IMR-90 (cell line): ENCODE measurements at places on chromosomes 12 and 14.
A peak's percentile ranks its signal among the peaks of the same experiment; 100 is the strongest.

DNA sequence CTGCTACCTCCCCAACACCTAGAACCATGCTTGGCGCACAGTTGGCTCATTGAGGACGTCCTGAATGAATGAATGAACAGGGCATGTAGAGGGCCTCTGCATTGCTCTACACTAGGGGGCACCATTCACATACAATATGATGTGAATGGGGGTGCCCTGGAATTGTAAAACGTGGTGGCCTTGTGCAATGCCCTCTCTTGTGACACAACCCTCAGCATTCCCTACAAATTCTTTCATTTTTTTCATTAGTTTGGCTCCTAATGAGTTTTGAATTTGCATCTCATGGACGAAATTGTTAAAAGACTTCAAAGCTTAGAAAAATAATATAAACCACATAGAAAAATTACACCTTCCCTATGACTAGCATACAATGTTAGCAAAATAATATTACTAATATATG, 2.3 kb upstream of the DIO2 start:
- DNase-seq: peak; percentile 59

GRCh38 chr14:22726012-22726411, 40.5 kb upstream of the OXA1L start:
- no peak for DNase-seq

DNA sequence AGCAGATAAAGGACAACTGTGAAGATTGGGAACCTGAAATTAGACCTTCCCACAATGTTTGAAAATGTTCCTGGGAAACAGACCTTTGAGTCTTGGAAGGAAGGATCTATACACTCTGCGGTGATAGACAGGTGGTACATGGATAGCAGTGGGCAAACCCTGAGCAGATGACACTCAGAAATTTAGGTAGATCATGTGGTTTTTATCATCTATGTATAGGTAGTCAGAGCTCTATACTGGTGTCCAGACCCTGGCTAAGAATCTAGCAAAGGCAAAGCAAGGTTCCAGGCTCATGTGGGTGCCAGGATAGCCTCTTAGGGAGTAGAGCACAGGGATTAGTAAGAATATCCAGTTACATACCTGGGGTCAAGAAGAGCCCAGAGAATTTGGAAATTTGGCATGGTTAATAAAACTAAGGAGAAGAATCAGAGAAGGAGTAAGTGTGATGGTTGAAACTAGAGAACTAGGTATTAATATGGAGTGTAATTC, 331.2 kb upstream of the FBXO33 start:
- no peak for DNase-seq

- peak; percentile 54 for DNase-seq
These were observed 55.2 kb downstream of the PTGER2 start for GRCh38 chr14:52369305-52369801.

GRCh38 chr14:96274543-96274942, 18.5 kb downstream of the BDKRB1 start:
- DNase-seq: peak; percentile 97

DNA sequence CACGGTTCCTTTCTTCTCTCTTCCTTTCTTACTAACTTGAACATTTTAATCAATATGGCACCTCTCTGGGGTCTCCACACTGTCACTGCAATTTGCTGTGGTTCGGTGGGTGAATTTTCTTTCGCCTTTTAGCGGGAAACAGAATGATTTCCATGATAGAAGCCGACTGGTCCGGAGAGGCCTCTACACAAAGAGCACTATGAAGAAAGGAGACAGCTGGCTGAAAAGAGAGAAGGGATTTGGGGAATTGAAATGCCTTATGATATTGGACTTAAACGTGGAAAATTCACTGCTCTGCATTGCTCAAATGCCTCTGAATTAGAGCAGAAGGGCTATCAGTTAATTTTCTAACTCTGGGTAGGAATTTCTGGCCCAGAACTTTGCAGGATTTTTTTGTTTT, 55.9 kb downstream of the KCNA5 start:
- no peak for DNase-seq

GRCh38 chr12:6697584-6698351, 2.8 kb downstream of the PIANP start:
- peak; percentile 64 for DNase-seq

GRCh38 chr12:122013136-122013535, 8.5 kb upstream of the BCL7A start:
- no peak for DNase-seq

GRCh38 chr12:93169536-93169935, 208.2 kb upstream of the NUDT4 start:
- DNase-seq: no peak

DNA sequence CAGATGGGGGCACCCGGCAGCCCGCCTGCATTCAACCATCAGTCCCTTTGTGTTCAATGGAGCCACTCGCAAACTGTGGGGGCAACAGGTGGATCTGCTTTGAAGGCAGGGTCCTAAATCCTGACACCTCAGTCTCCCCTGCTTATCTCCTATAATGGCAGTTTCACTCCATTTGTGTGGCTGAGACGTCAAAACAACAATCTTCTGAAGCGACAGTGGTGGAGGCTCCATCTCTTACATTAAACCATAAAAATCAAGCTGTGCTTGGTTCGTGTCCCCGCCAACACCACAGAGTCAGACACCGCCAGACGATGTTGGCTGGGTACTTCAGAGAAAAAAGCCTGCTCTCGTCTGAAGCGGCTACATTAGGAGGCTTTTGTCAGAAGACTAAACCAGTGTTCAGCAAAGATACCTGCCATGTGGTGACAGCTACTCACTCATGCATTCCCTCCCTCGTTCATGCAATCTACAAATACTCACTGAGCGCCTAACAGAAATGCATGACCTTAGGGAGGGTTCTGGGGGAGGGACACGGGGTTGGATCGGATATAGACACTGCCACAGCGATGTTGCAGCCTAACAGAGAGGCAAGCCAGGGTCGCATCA, 253.9 kb downstream of the FOXN3 start:
- DNase-seq: no peak

- DNase-seq: no peak
These were observed 19.5 kb upstream of the LRRC10 start for GRCh38 chr12:69630191-69630590.

- no peak for DNase-seq
These were observed 18.9 kb upstream of the RASSF8 start for GRCh38 chr12:25939606-25940005.

DNA sequence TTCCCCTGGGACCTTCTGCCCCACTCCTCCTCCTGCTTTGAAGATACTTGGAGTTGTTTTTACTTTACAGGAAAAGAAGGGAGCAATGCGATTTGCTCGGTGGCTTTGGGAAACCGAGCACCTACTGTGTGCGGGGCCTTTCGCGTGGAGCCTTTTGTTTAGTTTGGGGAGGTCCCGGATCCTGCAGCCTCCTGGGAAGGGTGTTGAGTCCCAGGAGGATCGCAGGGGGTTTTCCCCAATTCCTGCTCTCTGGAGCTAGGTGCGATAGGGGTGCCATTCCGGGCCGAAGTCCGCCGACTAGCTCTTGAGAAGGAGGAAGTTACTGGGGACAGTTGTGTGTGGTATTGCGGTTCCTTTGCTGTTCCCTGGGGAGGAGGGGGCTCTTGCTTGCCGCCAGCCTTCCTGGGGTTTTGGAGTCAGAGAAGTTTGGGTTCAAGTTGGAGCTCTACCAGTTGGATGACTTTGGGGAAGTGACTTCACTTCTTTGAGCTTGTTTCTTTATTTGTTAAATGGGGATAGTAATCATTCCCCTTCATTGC, 1.1 kb downstream of the BRI3BP start:
- DNase-seq: no peak

- no peak for DNase-seq
These were observed 390 bp downstream of the BRAP start for GRCh38 chr12:111685322-111685810.

DNA sequence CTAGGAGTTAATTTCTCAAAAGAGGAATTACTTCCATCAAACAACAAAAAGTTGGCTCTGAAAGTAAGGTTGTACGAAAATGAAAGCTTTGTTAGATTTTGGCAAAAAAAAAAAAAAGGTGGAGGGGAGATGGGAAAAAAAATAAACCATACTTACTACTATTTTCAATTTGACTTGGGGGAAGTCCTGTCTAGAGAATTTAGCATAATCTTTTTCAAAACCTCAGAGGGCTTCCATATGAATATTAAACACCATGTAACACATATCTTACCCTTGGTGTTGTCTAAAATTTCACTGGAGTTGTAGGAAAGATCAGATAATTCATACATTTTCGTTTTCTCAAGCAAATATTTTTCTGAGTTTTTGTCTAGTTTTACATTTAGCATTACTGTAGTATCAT, 17.5 kb downstream of the GRIP1 start:
- DNase-seq: no peak

DNA sequence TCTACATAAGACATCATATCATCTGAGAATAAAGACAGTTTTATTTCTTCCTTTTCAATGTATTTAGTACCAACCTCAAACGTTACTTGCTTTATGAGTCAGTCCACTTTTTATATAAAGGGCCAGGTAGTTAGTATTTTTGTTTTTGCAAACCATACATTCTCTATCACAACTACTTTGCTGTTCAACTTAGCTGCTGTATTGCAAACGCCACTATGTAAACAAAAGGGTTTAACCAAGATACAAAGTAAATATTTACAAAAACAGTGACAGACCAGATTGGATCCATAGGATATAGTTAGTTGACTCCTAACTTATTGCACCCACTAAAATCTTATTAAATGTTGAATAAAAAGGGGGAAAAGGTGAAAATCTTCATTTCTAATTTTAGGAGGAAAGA, 87.7 kb upstream of the FOXG1 start:
- no peak for DNase-seq

DNA sequence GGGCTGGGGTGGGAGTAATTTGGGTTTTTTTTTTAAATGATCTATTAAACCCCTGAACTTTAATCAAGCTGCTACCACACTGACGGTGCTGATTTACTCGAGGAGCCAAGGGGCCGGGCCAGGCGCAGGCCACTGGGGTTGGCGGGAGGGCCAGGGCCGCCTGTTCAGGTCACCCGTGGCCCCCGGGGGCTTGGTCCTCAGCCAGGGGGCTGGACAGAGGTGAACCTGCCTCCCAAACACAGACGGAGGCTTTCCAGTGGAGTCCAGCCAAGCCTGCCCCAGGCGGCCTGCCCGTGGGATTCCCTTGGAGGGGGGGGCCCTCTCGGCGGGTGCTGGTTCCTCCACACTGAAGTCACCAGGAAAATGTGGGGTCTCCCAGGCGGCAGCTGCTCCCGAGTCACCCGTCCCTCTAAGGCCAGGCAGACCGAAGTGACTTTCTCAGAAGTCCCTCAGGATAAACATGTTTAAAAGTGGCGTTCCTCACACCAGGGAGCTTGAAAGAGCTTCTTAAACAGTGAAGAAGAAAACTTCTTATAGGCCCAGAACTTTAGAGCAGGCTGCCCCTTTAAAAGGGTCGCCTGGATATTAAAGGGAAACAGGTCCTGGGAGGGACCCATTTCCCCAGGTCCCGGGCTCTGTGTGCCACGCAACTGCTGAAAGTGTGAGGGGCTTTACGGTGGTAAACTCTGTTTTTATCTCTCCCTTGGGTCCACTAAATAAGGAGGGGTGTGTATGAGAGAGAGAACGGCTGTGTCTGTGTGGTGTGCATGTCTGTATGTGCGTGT, 167.2 kb upstream of the GSC start:
- no peak for DNase-seq

- DNase-seq: no peak
These were observed 243.2 kb downstream of the EGLN3 start for GRCh38 chr14:33707716-33708115.

GRCh38 chr14:49962621-49963020, 69.7 kb downstream of the ARF6 start:
- no peak for DNase-seq

DNA sequence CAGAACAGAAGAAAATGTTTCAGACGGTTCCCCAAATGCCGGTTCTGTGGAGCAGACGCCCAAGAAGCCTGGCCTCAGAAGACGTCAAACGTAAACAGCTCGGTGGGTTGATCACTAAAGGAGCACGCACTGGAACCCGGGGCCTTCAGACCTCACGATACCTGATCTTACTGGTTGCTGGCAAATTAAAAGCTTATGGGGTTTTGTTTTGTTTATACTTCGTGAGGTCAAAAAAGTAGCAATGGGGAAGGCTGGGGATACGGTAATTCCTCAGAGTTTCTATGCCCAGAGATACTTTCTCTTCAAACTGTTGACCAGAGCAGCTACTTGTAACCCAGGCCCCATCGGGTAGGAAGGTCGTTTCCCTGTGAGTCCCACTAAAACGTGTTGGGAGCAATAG, 1.7 kb downstream of the CDKN1B start:
- peak; percentile 76 for DNase-seq

GRCh38 chr12:69442894-69443293, 27.3 kb upstream of the FRS2 start:
- DNase-seq: peak; percentile 74

DNA sequence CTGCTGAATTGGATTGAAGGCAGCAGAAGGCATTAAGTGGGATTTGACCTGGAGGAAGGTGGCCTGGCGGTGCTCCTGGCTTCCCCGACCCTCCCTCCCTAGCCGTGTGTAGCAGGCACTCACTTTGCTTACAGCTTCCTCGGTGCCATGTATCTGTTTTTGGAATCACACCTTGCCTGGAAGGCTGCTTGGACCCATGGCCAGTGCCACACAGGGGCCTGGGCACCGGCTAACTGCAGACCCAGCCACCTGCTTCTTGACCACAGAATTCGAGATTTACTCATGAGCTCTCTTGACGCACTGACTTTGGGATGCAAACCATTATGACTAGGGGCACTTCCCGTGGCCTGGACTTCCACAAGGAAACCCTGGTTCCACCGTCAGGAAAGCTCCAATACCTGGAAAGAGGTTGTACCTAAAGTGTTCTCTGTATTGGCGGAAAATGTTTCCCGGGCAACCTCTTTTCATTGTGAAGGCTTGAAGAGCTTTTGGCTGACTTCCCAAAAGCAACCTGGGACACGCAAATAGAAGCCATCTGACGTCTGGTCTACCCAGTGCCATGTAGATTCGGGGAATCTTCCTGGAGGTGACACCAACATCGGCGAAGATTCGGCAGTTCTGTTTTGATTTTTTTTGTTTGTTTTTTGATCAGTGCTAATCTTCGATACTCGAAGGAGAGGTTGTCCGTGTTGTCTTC, 125.6 kb upstream of the RTL1 start:
- no peak for DNase-seq

- DNase-seq: no peak
These were observed 13.1 kb upstream of the CHD4 start for GRCh38 chr12:6620137-6620884.

DNA sequence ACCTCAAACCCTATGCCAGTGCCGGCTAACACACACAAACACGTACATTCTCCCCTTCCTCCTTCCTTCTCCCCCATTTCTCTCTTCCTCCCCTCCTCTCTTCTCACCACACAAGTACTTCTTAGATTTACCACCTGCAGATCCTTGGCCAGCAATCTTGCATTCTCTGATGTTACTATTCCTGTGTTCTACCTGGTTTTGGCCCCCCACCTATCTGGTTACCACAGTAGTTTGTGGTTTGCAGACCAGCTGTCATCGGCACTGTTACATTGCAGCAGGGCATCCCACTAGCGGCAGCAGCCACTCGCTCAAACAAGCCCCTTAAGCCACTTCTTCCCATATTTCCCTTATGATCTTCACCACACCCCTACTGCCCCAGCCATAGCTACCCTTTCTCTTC, 3.9 kb downstream of the ABHD4 start:
- no peak for DNase-seq

GRCh38 chr12:122322501-122322900, 56.2 kb upstream of the VPS33A start:
- DNase-seq: peak; percentile 52

GRCh38 chr12:8644345-8645248, 18.0 kb downstream of the MFAP5 start:
- no peak for DNase-seq

GRCh38 chr12:13074396-13075117, 28.9 kb downstream of the GSG1 start:
- peak; percentile 40 for DNase-seq
